T1000 (cell line): ENCODE measurements at places on chromosomes 5 and 9.

GRCh38 chr9:36922548-36922947 lies 111.5 kb downstream of the PAX5 start:
- no peak for DNase-seq

GRCh38 chr9:129624168-129624759 lies 1.7 kb upstream of the NTMT1 start:
- peak; percentile 38 for DNase-seq

DNA sequence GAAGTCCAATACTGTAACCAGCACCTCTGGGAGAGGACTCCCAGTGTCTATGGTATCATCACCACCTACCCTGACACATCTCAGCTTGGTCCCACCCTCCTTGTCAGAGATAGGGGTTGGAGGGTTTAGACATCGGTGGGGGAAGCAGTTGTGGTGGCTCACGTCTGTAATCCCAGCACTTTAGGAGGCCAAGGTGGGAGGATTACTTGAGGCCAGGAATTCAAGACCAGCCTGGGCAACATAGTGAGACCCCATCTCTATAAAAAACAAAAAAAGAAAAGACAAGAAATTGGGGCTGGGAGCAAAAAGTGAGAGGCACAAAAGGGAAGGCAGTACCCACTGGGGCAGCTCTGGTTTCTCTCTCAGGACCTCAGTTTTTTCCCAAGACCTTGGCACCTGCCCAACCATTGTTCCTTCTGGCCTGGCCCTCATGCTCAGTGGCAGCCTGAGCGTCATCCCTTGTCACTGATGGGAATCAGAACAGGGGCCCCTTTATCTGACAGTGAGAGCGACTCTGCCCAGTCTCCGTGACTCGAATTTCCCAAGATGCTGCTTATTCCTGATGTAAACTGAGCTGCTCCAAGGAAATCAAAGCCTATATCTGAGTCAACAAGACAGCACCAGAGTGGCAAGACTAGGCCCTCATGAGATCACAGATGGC lies 80.5 kb upstream of the HSPA9 start:
- DNase-seq, result no peak

DNA sequence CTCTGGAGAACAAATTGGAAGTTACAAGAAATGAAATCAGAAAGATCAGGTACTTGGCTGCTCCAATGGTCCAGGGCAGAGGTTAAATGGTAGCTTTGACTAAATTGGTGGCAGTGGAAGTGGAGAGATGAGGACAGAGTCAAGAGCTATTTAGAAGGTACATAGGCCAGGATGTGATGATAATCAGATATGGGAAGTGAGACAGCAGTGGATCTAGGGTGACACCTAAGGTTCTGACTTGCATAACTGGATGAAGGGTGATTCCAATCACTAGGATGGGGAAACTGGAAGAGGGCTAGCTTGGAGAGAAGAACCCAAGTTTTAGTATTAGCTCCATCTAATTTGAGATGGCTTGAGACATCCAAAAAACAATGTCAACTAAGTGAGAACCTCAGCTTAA lies 24.0 kb upstream of the NDUFB6 start:
- DNase-seq, result no peak

DNA sequence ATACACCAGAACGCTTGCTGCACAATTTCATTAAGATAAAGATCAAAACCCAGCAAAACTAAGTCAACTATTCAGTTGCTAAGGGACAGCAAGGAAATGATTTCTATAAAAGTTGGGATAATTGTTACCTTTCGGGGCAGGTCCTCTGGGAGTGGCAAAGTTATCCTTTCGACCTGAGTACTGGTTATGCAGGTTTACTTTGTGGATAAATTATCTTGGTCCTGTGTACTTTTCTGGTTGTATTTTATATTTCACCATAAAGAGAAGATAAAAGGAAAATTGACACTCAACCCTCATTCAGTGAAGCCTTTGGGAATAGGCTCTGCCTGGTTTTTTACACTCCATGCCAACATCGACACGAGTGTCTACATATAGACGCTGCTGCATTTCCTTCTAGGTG lies 146.5 kb downstream of the SYK start:
- DNase-seq, result no peak

DNA sequence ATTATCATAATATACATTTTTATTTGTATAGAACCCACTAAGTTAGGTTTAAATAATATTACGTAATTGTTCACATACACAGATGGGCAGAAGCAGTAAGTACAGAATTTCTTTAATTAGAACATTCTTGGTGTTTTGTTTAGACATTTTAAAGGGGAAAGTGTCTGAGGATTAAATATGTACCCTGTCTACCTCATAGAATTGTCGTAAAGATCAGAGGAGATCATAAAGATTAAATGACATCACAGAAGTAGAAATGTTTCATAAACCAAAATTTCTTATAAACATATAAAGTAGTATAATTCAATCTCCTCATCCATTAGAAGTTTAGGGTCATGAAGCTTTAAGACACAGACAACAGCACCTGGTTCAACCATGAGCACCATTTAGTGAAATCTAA lies 20.1 kb downstream of the DEPDC1B start:
- DNase-seq, result no peak

- no peak for DNase-seq
Observed at GRCh38 chr5:10235350-10235749, 14.3 kb downstream of the ATPSCKMT start.

- no peak for DNase-seq
Observed at GRCh38 chr9:127210851-127211730, 53.5 kb upstream of the GARNL3 start.

GRCh38 chr5:153496835-153497234 lies 6.4 kb downstream of the GRIA1 start:
- no peak for DNase-seq

- no peak for DNase-seq
Observed at GRCh38 chr5:14486996-14487896, 94.3 kb upstream of the OTULINL start.

- DNase-seq, result no peak
Observed at GRCh38 chr5:101943784-101944183, 352.3 kb downstream of the SLCO4C1 start.

- DNase-seq, result no peak
Observed at GRCh38 chr9:121319383-121319780, 50.7 kb downstream of the STOM start.

DNA sequence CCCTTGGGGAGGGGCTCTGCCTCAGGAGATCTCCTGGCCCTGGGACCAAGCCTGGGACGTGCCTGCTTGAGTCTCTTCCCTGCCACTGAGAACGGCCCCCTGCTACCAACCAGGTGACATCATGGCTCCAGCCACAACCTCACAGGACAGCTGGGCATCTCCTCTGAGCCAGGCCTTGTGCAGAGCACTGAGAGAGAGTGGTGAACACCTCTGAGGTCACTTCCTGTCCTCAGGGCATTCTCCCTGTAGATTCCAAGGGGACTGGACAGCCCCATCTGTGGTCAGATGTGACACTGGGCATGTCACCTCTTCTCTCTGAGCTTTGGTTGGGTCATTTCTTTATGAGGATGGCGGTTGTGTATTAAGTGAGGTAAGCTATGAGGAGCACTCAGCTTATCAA lies 172.0 kb downstream of the MELK start:
- no peak for DNase-seq

DNA sequence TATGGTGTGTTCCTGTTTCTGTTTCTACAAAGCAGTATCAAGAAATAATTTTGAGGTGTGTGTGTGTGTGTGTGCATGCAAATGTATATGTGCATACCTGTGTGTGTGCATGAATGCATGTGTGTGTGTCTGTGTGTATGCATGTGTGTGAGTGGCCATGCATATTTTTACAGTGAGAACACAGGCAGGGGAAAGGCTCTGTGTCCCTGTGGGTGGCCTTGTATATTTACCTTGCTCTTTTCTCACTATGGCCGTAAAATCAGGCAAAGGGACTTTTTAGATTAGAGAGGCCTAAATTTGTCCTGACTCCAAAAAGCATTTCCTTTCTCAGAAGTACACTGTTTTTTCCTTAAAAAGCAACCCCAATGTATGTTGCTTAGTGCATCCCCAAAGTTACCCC lies 293.4 kb downstream of the MARCHF11 start:
- no peak for DNase-seq

DNA sequence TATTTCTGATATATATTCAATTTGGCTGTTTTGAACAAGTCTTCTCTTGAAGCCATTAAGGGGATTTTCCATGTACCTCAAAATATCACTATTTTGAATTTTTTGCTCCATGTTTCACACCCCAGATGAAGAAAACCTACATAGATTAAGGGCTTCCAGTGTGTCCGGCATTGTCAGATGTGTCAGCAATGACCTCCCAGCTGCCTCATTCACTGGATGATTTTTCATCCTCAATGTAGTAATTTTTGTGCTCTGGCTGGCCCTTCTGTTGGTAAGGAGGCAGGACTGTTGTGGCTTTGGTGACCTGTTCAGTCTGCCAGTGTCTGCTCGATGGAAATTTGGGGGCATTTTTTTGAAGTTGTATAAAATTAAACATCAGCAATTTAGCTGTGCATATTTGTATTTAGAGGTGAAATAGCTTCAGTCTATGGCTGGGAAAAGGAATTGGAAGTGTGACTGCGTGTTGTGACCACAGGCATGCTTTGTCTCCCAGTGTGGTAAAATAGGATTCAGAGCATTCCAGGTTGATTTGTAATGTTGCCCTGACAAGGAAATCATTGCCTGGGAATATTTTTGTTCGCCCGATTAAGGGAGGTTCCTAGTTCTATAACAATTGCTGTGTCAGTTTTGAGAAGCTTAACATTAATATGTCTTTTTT lies 312.4 kb downstream of the ARHGEF28 start:
- DNase-seq, result peak; percentile 34

DNA sequence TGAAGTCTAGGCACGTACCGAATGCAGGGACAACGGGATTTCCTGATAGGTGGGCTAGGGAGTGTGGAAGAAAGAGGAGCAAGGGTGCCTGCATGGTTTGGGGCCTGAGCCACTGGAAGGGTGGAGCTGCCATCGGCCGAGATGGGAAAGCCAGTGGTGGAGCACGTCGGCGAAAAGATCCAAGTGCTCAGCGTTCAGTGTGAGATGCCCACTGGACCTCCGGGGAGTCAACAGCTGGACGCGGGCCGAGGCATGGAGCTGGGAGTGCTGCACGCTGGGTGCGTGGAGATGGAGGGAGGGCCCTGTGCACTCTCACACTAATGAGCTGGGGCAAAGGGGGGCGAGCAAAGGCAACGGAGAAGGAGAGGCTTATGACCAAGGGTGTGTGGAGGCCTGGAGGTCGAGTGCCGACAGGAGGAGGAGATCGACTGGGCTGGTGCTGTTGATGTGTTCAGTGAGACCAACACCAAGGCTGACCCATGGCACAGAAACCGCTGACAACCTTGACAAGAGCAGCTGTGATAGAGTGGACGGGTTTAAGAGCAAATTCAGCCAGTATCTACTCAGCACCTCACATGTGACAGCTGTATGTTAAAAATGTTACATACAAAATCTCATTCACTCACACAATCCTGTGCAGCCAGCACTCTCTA lies 85.7 kb downstream of the STK10 start:
- DNase-seq, result no peak

- DNase-seq, result no peak
Observed at GRCh38 chr5:124530916-124531315, 215.5 kb downstream of the ZNF608 start.

GRCh38 chr9:3920604-3921582 lies 379.0 kb downstream of the GLIS3 start:
- DNase-seq, result no peak

DNA sequence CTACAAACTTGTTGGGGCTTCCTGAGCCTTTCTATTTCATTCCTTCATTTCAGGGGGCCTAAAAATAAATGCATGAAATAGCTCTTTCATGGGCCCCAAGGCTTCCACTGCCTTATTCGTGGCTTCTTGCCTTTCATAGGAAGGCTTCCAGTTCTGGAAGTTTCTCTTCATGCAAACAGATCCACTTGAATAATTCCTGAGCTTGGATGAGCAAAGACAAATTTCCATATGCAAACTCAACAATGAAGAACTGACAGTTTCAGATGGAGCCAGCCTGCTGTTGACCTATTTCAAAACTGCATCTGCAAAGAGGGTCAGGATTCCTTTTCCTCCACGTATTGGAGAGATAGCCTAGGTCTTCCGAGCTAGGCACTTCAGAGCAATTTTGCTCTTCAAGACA lies 142.1 kb downstream of the MLLT3 start:
- no peak for DNase-seq

DNA sequence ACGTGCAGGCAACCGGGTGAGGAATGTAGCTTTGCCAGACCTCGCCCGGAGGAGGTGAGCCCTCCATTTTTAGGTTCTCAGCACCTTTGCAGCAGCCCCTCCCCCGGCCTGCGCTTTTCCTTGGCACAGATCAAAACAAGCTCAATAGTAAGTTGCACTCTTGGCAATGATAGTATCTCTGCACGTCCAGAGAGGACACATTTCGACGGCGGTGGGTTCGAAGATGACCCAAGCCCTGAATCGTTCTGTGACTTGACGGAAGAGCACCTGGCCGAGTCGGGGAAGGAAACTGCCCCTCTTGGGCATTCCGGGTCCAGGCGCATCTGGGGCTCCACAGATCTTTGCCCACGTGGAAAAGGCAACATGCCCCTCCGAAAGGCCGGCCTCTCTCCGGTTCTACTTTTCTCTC lies 904 bp downstream of the GDNF start:
- DNase-seq, result no peak

DNA sequence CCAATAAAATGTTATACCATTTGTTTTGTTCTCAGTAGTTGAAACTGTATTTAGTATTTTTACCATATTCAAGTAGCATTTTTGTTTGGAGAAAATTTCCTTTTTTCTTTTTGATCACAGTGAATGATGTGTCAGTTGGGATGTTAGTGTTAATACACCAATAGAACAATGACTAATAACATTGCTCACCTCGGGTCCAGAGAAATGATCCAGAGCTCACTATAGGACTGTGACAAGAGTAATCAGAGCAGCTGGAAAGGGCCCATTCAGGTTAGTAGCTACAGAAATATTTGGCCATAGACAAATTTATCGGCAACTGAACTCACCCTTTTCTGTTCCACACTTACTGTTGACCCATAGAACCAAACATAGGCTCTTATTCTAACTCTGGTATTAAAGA lies 989.2 kb downstream of the TLE4 start:
- no peak for DNase-seq

- DNase-seq, result peak; percentile 20
Observed at GRCh38 chr9:124574534-124575375, 67.6 kb upstream of the NR5A1 start.

- no peak for DNase-seq
Observed at GRCh38 chr9:23739753-23740152, 86.3 kb downstream of the ELAVL2 start.

GRCh38 chr5:54526604-54527288 lies 9.2 kb downstream of the SNX18 start:
- DNase-seq, result no peak

- no peak for DNase-seq
Observed at GRCh38 chr9:36341936-36342577, 58.0 kb downstream of the RNF38 start.

DNA sequence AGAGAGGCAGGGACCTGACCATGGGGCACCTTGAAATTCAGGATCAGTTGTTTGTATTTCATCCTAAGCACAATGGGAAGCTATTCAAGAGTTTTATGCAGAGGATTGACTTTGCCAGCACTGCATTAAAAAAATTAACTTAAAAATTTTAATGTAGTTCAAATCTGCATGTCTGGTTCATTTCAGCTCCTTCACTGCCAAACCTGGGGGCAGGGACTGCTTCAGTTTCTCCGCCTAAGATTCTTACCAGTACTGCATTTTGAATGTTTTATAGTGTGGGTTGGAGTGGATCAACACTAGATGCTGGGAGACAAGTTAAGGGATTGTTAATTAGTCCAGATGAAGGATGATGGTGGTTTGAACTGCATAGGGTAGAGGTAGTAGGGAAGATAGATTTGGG lies 15.7 kb upstream of the MSMP start:
- DNase-seq, result no peak

GRCh38 chr5:14674983-14675854 lies 10.7 kb downstream of the OTULIN start:
- DNase-seq, result no peak

- no peak for DNase-seq
Observed at GRCh38 chr5:116455061-116455460, 119.6 kb downstream of the SEMA6A start.
